ENCODE measurements at places on chromosomes 12 and 14.
A peak's percentile ranks its signal among the peaks of the same experiment; 100 is the strongest.

DNA sequence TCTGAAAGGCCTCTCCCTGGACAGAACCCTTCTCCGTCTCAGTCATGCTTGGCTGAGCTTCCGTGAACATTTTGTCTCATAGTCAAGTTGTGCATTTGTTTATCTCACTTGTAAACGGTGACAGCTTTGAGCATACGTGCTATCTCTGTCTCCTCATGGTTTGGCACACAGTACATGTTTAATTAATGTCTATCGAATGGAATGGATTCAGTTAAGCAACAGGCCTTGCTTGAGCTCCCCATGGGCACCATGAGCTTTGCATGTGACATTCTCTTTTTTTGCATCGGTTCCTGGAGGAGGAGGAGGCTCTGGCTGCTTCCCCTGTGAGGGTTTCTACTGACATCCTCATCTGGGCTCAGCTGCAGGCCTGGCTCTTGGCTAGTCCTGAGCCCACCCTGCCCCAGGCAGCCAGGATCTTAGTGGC lies 80.0 kb downstream of the PRIMA1 start:
- DNase-seq: no peak

GRCh38 chr14:79412822-79413221 lies 798.5 kb downstream of the DIO2 start:
- DNase-seq: no peak

GRCh38 chr14:103806805-103807204 lies 40.6 kb downstream of the PPP1R13B start:
- DNase-seq: no peak

DNA sequence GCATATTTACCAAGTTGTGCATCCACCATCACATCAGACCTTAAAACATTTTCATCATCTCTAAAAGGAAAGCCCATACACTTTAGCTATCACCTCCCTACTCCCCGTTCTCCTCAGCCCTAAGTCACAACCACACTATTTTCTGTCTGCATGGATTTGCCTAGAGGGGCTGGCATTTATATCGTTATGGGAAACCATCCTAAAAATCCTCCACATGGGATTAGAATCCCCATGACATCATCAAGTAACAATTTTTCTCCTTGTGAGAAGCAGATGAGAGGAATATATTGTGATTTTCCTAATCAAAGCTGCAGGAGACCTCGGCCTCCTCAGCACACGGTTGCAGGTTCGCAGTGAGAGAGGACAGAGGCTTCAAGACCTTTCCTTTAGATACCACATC lies 114.1 kb downstream of the SLC15A4 start:
- DNase-seq: no peak

- DNase-seq: no peak
Measured at GRCh38 chr12:94282675-94283074, 134.3 kb downstream of the PLXNC1 start.

DNA sequence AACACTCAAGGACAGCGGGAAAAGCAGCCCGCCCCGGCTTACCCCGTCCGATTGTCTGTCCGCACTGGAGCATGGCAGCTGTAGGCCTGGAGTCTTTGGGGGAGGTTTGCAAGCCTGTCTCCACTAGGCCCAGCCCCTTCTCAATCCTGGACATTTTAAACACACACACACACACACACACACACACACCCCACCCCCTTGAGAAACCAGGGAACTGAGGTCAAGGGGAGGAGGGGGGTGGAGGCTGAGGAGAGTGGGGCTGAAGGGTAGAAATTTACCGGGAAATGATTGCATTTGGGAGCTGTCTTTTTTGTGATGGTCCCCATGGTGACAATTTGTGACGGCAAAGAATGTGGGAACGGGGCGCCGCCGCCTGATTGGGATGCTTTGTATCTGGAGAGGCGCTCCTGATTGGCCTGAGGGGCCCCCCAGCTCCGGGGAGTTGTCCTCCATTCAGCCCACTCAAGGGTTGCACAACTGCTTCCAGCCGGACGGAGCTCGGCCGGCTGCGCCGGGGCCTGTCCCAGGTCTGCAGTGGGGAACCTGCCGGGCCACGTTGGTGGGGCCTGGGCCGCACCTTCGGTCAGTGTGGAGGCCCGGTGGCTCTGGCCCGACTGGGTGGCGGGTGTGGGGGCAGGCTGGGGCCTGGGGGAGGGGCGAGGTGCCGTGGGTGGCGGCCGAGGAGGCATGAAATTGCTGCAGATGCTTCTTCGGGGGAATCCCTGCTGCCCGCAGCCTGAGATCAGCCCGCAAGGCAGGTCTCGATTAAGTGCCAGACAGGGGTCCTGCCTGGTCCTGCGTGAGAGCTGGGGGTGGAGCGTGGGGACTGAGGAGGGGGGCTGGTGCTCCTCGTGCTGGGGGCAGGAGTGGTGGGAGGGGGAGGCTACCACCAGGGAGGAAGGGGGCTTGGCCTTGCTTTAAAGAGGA lies at the start of gene FAM181A:
Gene FAM181A, plus strand, starts transcription at position 472 of the 927 bp plus-strand sequence. CDS start 942 bp downstream, outside the sequence.
- no peak for DNase-seq

GRCh38 chr12:108731105-108731865 lies at the start of gene CORO1C:
Gene CORO1C (minus strand): TSS chr12:108731518. CDS start chr12:108701318, 30,200 bp downstream.
- peak; percentile 95 for DNase-seq

DNA sequence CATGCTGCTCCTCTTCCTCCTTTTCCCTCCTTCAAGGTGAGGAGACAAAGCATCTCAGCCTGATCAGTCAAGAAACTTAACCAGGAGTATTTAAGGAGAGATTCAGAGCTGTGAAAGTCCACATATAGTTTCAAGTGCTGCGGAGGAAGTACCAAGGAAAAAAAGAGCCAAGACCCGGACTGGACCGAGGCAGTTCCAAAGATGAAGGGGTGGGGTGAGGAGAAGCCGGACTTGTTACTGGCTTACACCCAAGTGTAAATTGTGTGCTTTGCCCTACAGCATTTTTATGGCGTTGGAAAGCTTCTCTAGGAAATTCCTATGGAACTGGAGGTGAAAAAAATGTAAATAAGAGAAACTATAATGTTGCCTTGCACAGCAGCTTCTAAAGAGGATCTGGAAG lies 263.1 kb downstream of the GRIN2B start:
- DNase-seq: no peak
